ENCODE measurements at places on chromosomes 2 and 18. TPM values are rescaled to one million over a fixed set of nuclear protein-coding genes. Genes with fewer than 3 reads are reported as not detected.
A peak's percentile ranks its signal among the peaks of the same experiment; 100 is the strongest.

- no peak for DNase-seq
Measured at GRCh38 chr2:95312543-95313201, 15.5 kb downstream of the KCNIP3 start.

The LAMA1 gene
- 7.2 TPM for total RNA-seq

GRCh38 chr2:83579507-83579906, 879.6 kb downstream of the SUCLG1 start:
- DNase-seq = no peak

- peak; percentile 51 for DNase-seq
Measured at GRCh38 chr2:72755647-72756423, 70.0 kb downstream of the EXOC6B start.

The STK36 gene
- 29.5 TPM for total RNA-seq

GRCh38 chr2:197497326-197497725, 2.3 kb downstream of the HSPD1 start:
- no peak for DNase-seq

GRCh38 chr2:120393456-120393855, 47.5 kb downstream of the INHBB start:
- DNase-seq = no peak

- no peak for DNase-seq
Measured at GRCh38 chr2:192090911-192091310, 103.8 kb downstream of the TMEFF2 start.

DNA sequence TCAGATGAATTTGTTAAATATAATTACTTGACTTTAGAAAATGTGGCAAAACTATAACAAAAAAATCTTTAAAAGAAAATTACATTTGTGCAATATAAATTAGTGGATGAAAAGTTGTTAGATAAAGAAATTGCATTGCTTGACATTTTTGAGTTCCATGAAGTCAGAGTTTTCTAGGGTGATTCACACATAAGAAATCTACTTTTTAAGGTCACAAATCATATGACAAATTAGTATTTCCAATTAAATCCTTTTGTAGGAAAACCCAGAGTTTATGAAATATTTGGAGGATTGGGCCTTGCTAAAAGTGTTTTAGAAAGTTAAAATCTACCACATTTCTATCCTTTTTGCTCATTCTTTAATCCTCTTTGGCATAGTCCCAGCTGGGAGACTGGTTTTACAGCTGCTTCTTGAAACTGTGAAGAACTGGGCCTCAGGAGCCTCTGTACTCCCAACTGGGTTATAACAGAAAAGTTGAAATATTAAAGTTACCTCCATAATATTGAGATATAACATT, 289.2 kb downstream of the LRRTM4 start:
- DNase-seq = peak; percentile 25

- DNase-seq = peak; percentile 55
Measured at GRCh38 chr2:2018713-2019410, 274.5 kb upstream of the PXDN start.

- DNase-seq = no peak
Measured at GRCh38 chr2:98948956-98949739, 13.1 kb upstream of the CRACDL start.

GRCh38 chr2:196453613-196454047, 185.9 kb upstream of the CCDC150 start:
- DNase-seq = peak; percentile 43

DNA sequence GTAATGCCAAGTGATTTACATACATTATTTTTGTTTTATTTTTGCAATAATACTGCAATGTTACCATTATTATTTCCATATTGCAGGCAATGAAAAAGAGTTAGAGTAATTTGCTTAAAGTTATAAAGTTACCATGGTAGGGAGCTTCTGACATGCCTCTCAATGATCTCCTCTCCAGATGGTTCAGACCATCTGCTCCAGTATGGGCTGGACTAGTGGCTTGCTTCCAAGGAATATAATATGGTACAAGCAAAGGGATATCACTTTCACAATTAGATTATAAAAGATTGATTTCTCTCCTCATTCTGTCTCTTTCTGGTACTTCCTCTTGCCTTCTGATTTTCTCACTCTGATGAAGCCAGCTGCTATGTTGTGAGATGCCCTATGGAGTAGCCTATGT, 245.4 kb downstream of the INSIG2 start:
- no peak for DNase-seq

DNA sequence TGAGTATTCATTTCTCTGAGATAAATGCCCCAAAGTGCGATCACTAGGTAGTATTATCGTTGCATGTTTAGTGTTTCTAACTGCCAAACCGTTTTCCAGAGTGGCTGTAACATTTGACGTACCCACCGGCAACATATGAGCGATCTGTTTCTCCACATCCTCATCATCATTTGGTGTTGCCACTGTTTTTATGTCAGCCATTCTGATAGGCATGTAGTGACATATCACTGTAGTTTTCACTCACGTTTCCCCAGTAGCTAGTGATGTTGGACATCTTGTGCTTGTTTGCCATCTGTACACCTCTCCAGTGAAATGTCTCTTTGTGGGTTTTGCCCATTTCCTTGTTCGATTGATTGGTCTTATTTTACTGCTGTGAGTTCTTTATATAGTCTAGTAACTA, 63.8 kb downstream of the ACAA2 start:
- no peak for DNase-seq

DNA sequence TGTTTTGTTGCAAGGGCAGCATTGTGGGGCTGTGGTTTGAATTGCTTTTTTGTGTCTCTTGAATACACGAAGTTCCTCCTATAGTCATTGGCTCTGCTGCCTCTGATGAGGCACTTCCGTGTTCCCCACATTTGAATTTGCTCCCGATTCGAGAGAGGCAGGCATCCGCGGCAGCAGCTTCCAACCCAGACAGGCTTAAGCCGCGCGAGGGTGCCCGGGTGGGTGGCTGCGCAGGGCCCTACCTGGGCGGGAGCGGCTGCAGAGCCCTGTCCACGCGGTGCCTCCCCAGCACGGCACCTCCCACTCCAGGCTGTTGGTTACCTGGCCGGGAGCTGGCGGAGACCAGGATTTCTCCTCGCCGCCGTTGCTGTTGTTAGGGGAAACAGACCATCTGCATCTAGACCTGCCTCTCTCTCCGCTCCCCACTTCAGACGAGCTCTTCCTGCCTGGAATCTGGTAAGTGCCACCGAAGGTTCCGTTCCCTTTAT, 151.3 kb downstream of the NEDD4L start:
- DNase-seq = no peak

- no peak for DNase-seq
Measured at GRCh38 chr2:38149531-38149930, 73.6 kb upstream of the CYP1B1 start.

The TMEM178A gene
- total RNA-seq = not detected

GRCh38 chr2:11624893-11625292, 45.1 kb downstream of the NTSR2 start:
- DNase-seq = no peak

The NAT8 gene
- not detected for total RNA-seq

- DNase-seq = no peak
Measured at GRCh38 chr2:119821266-119821665, 61.5 kb downstream of the PTPN4 start.

The EIF2AK3 gene
- 23.2 TPM for total RNA-seq

DNA sequence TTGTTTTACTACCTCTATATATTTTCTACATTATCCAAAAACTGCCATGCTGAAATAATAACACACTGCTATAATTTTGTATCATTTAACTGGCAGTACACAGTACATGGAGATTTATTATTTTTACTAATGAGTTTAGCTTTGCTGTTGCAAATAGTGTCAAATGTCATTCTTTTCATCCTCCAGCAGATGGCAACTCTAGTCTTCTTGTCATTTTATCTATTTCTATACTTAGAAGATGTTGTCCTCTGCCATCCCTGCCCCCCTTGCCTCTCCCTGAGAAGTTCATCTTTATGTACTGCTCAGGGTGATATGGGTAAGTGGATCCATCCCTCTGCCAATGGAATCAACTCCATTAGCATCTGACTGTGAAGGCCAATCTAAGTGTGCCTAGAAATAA, 21.7 kb upstream of the LRRTM1 start:
- peak; percentile 60 for DNase-seq

- no peak for DNase-seq
Measured at GRCh38 chr2:206471524-206472062, 28.3 kb downstream of the ADAM23 start.

DNA sequence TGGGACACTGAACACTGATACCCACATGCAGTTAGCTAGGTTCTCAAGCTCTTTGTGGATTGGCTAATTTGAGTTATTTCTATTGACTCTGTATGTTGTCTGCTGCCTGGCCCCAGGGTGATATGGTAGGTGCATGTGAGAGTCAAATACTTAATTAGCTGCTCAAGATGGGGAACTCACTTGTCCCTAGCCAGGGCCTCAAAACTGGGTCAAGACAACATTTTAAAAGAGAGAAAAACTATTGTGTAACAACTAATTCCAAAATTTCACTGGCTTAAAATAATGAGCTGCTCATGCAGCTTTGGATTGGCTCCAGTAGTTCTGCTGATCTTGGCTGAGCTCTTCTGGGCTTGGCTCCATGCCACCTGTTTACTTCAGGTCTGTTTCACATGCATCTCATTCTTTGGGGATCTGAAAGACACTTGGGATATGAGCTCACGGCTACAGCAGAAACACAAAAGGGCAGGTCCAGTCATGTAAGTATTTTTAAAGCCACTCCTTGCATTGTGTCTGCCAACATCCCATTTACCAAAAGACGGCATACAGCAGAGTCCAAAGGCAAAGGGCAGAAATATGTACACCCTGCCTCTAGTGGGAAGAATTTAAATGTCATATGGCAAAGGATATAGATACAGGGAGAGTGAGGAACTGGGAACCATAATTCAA, 716.8 kb downstream of the SUCLG1 start:
- no peak for DNase-seq

The DPP4 gene
- 1.2 TPM for total RNA-seq

DNA sequence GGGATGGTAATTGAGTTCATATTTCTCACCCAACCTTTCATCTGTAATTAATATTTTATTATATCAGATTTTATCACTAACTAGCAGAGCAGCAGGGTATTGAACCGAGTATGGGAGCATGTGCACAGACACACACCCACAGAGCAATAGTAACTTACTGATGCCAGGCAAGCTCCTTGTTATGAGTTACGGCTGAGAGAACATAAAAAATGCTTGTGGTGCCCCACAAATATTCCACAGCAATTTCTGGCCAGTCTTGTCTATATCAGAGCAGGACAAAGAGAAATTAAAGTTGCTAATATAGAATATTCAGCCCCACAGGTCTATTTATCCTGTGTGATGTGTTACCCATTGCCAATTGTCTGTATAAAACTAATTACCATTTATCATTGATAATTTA, 501.8 kb upstream of the RAB12 start:
- no peak for DNase-seq

- DNase-seq = no peak
Measured at GRCh38 chr2:79292239-79292957, 132.8 kb upstream of the REG3A start.

The SLC4A1AP gene
- total RNA-seq = 44.5 TPM

The KIAA2012 gene
- total RNA-seq = not detected

The MGAT4A gene
- total RNA-seq = 8.0 TPM

The LCLAT1 gene
- 19.0 TPM for total RNA-seq

DNA sequence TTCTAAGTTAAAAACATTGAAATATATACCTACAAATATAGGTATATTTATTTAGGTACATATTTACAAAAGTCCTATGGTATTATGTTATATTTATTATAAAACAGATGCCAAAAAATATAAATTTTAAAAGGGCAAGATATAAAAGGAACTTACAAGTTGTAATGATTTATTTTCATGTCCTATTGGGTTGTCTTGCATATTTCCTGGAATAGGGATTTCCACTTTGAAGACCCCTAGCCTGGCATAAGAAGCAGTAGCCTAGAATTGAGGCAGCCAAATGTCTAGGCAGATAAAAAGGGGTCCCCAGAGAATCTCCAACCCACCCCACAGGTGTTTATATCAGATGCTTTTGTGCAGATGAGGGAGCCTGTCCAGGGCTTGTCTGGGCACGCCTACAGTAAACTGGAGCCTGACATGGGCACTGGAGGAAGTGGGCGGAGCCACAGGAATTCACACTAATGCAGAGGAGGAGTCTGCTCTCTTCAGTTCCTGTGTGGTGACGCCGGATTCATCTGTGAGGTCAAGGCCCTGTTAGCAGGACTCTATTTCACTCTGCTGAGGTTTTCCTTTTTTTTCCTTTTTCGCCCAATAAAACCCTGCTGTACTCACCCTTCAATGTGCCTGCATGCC, 1088.9 kb upstream of the PIK3C3 start:
- peak; percentile 93 for DNase-seq

The OTOS gene
- not detected for total RNA-seq

The SH3BP4 gene
- total RNA-seq = 56.4 TPM

The SLC30A3 gene
- 6.5 TPM for total RNA-seq

GRCh38 chr18:32093102-32093511, 1.4 kb downstream of the RNF138 start:
- peak; percentile 30 for DNase-seq

DNA sequence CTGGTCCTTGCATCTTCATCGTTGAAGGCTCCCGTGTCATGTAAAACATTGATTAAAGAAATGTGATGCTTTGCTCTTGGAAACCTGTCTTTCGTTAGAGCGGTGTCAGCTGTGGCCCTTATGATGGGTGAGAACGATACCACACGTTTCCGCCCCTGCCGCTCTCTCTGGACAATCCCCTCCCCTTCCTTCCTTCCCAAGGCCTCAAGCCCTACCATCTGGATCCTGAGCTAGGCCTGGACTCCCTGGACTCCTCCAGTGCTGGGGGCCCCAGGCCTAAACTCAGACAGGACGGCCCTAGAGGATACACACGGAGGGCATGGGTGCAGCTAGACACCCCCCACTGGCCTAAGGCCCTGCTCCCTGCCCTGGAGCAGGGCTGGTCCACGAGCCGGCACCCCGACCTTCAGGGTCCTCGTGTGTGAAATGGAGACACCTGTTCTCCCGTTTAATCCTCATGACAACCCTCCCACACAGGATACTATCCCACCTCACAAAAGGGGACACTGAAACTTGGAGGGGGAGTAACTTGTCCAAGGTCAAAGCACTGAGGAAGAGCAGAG, 13.2 kb downstream of the BIN1 start:
- DNase-seq = no peak

DNA sequence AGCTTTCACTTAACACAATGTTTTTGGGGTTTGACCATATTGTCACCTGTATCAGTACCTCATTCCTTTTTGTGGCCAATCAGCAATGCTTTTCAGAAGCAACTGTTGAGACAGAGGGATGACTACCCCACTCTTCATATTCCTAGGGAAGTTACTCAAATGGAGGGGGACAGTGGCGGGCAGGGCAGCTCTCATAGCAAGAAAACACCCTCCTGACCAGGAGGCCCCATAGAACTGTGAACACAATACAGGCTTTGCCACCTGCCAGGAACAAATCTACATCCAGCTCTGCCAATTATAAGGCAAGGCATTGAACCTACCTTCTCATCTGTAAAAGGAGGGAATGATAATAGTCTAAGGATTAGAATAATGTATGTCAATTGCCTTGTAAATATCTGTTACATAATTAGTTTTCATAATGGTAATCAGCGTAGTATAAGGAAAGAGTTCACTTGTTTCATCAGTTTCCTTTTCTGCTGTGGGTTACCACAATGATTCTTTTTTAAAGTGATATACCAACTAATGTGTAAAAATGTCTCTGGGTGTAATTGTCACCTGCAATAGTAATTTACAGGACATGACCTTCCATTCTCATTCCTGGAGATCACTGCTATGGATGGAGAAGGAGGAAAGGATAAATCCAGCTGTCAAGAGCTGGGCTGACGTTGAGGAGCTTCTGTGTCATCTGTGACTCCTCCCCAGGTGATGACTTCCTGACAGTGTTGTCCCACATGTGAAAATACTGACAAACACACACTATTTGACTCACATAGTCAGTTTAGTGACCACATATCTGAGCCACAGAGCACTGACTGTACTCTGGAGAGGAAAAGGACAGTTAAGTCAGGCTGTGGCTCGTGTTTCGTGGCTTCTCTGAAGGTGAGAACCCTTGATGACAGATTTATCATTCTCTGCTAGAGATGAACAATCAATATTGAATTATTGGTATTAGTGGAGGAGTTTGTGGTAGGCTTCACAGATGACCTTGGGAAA, 13.5 kb downstream of the ALPK2 start:
- DNase-seq = no peak

Data from A172 (cell line).